CD4-positive, alpha-beta T cell treated with Interleukin-4 for 1 hour (primary cell): ENCODE measurements at places on chromosomes 2 and 18.
A peak's percentile ranks its signal among the peaks of the same experiment; 100 is the strongest.

DNA sequence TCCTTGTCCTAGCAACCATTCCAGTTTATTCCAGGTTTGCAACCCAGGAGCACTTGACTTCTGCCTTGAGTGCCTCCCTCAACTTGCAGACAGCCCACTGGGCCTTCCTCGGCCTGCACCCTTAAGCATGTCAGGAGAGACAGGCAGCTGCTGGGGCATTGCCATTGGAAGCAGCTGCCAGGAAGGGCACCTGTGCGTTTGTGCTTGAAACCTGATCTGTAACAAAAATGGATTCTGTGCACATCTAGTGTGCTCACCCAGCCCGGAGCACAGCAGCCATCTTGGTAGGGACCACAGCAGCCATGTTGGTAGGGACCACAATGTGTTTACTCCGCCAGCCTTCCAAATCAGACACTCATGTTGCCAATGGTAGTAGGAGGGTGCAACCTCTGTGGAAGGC, 44.3 kb upstream of the GLI2 start:
- no peak for DNase-seq

- no peak for DNase-seq
These were observed 5.5 kb downstream of the LYG2 start for GRCh38 chr2:99249951-99250350.

- DNase-seq: no peak
These were observed 26.6 kb upstream of the NOSTRIN start for GRCh38 chr2:168775837-168776236.

- DNase-seq: no peak
These were observed 95.3 kb downstream of the PHLPP1 start for GRCh38 chr18:62810682-62811081.

DNA sequence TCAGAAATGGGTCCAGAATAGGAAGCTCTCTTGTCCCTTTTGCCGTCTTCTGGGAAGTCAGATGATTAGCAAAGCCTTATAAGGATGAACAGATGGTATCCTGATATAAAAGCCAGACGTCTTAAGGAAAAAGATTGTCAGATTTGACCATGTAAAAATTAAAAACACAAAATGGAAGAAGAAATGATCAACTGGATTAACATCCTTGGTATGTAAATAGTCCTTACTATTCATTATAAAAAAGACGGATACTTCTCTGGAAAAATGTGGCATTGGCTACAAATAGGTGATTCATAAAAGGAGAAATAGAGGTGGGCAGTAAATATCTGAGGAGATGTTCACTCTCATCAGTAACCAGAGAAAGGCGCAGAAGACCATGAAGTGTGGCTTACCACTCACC, 33.7 kb upstream of the SCLY start:
- DNase-seq: no peak

- no peak for DNase-seq
These were observed 89.3 kb downstream of the EHBP1 start for GRCh38 chr2:62794791-62795190.

DNA sequence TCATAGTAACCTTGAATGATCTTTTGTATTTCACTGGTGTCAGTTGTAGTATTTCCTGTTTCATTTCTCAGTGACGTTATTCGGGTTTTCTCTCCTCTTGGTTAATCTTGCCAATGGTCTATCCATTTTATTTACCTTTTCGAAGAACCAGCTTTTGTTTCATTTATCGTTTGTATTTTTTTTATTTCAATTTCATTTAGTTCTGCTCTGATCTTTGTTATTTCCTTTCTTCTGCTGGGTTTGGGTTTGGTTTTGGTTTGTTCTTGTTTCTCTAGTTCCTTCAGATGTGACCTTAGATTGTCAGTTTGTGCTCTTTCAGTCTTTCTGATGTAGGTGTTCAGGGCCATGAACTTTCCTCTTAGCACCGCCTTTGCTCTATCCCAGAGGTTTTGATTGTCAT, 36.7 kb downstream of the SP140 start:
- DNase-seq: peak; percentile 50

DNA sequence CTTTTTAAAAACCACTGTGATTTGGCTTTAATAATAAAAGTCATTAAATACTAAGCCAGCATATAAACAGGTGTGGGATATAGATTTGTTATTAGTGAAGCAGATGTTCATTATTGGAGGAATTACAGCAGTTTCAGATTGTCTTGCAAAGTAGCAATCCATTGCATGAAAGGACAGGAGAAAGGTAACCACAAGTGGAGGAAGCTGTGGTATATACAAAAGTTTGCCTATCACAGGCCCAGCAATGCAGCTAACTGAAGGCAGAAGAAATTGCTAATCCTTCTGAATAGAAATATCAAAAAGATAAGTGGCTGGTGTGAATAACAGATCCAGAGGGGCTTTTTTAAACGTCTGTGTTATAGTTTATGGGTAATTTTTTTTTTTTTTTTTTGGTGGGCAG, 199.4 kb downstream of the ZNF385B start:
- DNase-seq: no peak

DNA sequence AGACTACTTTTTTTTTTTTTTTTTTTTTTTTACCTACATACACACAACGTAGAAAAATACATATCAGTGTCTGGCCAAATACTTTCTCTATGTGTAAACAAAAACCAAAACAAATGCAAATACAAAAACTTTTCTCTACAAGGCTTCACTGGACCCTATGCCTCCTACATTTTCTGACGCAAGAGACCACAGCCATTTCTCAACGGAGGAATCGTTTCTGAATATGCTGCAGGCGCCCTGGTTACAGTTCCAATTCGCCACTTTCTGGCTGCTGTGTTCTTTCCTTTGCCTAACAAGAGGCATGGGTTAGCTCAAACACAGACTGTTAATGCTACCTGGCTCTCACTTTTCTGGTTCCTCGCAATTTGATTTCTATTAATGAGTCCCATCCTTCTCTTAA, 96.4 kb downstream of the EPB41L3 start:
- DNase-seq: no peak

DNA sequence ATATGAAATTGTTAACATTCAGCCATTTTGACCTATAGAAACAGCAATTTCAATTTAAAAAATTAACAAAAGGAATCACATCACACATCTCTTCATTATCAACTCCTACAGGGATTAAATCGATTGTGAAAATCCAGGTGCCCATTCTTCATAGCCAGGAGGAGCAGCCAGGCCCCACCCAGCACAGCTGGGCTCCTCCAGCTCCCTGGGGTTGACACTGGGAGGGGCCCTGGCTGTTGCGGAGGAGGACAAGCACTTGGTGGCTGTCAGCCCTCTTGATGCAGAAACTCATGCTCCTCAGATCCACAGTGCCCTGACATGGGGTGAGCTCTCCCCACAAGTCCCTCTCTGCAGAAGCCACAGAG, 99.8 kb downstream of the FAM210A start:
- no peak for DNase-seq

- DNase-seq: no peak
These were observed 119.9 kb downstream of the ETAA1 start for GRCh38 chr2:67516899-67517530.

- no peak for DNase-seq
These were observed 321.2 kb upstream of the FANCL start for GRCh38 chr2:58562276-58562675.

DNA sequence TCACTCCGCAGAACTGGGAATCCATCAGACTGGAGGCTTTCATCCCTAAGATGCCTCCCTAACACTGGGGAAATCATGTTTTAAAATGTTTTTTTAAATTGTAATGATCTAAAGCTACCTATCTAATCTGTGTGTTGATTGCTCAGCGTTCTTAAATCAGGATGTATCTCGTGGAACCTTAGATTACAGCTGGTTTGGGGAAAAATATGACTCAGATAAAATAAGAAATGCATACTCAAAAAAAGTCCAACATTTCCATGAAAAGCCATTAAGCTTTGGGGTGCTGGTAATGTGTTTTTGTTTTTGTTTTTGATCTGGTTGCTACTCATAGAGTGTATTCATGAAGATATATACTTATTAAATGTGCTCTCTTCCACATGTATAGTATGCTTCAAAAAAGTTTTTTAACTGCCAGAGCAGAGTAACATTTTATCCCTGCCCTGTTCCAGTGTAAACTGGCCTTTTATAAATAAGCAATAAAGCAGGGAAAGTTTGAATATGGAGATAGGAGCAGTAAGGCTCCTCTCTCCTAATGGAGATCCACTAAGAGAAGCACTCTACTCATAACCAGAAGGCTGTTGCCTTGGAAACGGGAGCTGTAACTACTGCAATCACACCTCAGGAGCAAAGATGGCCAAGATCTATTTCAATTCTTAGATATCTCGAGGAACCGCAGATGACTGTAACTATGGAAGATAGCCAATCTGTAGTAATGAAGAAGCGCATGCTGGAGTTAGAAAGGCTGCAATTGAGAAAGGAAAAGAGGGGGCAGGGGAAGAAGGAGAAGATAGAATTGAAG, 41.6 kb downstream of the ANKRD44 start:
- DNase-seq: peak; percentile 33

DNA sequence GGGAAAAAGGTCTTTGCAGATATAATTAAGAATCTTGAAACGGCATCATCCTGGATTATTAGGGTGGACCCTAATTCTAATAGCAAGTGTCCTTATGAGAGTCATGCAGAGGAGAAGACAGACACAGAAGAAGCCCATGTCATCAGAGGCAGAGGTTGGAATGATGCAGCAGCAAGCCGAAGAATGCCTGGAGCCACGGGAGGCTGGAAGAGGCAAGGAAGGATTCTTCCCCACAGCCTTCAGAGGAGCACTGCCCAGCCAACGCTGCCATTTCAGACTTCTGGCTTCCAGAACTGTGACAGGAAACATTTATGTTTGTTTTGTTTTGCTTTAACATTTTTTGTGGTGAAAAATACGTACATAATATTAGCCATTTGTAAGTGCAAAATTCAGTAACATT, 72.3 kb downstream of the MCFD2 start:
- no peak for DNase-seq

GRCh38 chr18:64164883-64165282, 16.0 kb upstream of the LINC00305 start:
- no peak for DNase-seq

DNA sequence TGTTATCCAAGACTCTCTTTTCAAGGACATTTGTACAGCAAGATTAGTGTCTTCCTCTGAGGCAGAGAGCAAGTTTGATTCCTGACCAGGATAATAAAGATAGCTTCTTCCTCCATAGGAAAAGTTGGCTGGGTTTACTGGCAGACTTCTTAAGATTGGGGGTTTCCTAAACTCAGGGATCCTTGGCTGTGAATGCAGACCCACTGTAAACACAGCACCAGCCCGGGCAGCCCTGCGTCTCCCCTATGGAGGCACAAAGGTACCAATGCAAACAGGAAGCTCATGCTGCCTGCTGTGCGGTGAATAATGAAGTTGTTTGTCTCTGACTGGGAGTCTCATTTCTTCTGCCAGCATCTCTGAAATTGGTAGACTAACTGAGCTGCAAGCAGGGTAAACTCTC, 96.2 kb upstream of the ARHGAP28 start:
- DNase-seq: no peak

DNA sequence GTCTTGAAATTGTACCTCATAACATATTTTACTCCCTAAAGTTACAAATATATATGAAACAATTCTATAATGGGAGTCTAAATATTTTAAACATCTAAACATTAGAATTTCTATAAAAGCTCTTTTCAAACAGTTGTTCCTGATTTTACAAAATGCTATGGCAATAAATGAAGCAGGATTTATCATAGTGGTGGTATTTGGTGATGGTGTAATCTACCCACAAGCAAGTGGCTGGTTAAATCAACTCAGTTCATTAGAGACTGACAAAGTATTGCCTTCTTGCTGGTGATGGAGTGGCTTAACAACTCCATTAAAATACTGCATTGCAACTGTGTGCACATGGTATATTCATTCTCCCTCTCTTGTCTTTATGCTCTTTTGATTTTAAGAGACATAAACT, 138.9 kb downstream of the PMAIP1 start:
- DNase-seq: no peak

DNA sequence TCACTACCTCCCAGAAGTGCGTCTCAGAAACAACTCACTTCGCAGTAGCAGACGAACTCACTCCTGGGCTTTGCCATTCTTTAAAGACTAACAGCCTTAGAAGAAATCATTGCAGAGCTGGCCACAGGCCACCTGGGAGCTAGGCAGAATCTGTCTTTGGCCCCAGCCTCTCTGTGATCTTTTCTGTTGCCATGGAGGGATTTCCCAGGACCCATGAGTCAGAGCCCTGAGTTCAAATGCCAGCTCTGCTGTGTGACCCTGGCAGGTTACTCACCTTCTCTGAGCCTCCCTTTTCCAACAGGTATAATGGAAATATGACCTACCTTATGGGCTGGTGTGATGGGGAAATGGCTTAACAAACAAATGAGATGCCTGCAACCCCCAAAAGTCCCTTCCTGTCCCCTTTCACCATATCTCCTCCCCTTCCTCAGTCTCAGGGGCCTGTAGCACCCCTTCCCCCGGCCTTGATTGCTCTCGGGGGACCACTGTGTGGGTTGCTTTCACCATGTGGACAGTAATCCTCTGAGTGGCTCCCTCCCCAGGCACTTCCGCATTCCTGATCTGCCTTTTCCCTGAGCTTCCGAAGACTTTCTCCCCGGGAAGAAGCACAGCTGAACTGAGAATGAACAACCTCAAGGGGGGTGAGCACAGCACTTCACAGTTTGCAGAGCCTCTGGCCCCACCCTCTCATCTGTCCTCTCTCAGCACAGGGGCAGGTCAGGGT, 34.0 kb upstream of the SLC66A3 start:
- DNase-seq: no peak

DNA sequence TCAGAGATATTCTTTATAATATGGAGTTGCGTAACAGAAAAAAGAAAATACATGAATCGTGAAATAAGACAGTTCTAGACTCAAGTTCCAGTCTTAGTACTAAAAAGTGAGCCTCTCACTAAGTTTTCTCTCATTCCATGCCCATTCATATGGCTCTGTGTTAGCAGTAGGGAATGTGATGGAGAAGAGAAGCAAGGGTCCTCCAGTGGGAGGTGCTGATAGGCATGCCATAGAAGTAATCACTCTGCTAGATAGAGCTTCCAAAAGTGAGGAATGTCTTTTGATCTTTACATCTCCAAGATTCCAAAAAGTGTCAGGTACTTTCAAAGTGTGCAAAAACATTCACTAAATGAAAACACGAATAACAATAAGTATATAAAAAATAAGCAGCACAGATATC, 678.4 kb downstream of the DCDC2C start:
- DNase-seq: no peak

DNA sequence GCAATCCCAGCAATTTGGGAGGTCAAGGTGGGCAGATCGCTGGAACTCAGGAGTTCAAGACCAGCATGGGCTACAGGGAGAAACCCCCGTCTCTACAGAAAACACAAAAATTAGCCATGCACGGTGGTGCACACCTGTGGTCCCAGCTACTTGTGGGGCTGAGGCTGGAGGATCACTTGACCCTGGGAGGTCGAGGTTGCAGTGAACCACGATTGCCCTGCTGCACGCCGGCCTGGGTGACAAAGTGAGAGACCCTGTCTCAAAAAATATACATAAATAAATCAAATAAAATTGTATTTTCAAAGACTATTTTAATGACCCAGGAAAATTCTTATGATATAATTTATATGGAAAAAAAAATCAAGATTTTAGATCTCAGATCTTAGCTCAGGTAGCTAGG, 191.5 kb downstream of the ZFP36L2 start:
- DNase-seq: no peak

DNA sequence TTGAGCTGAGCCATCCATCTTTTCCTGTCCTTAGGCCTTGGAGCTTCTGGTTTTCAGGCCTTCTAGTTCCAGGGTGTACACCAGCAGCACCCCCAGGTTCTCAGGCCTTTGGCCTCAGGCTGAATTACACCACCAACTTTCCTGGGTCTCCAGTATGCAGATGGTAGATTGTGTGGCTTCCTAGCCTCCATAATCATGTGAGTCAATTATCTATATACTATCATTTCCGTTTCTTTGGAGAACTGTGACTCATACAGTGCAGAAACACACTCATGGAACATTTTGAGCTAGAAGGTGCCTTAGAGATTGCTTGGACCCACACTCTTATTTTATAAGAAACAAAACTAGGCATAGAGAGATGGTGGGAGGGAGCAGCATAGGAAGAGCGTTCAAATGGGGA, 167.4 kb downstream of the NCK2 start:
- no peak for DNase-seq
